ENCODE measurements at places on chromosomes 11 and 22.

- DNase-seq: no peak
These were observed 666 bp downstream of the SLC25A18 start for GRCh38 chr22:17563936-17564391.

- no peak for DNase-seq
These were observed 2.9 kb upstream of the CYP2R1 start for GRCh38 chr11:14894657-14895598.

DNA sequence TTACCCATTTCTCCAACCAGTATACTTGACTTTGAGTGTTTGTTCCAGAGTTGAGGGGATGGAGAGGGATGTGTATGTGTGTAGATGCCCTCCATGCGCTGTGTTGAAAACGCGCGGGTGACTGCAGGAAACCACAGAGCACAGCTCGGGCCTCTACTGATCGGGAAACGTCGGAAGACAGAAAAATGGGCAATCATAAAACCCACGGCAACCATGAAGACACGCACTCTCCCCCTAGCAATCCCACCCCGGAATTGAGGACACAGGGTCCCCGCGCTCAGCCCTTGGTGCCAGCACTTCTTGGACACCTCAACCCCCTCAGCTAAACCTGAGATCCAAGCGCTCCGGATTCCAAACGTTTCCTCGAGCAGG is 251 bp upstream of the UQCC3 start:
- DNase-seq: no peak

GRCh38 chr11:112051768-112052167 is 22.0 kb downstream of the PIH1D2 start:
- no peak for DNase-seq

DNA sequence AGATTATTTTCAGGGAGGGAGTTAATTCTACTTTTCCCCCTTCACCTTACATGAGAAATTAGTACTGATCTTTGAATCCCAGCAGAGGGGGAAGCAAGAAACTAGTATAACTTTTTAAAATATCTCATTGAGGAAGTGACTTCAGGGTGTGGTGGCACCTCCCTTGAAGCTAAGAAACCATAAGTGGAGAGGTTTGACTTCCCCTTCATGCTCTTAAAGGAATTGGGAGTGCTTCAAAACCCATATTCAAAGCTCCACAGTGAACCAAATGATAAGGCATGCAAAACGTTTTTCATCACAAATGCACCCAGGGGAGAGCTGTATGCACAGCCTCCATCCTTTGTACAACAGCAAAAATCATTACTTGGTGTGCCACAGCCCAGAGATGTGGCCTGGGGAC is 540 bp downstream of the MS4A14 start:
- DNase-seq: no peak

DNA sequence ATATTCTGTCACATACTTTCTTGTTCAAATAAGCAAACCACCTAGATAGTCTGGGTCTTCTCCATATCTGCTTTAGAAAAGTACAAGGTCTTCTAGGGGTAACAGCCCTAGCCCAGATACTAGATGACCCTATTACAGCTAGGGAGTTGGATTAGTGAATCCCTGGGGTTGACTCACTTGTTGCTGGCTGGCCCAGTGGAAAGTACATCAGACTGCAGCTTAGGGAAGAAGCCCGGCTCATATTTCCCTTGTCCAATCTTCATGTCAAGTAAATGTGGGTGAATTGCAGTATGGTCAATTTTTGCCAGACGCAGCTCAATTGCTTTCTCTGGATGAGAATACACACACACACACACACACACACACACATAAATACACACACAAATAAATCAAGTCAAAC is 79.1 kb upstream of the SCUBE2 start:
- DNase-seq: no peak

DNA sequence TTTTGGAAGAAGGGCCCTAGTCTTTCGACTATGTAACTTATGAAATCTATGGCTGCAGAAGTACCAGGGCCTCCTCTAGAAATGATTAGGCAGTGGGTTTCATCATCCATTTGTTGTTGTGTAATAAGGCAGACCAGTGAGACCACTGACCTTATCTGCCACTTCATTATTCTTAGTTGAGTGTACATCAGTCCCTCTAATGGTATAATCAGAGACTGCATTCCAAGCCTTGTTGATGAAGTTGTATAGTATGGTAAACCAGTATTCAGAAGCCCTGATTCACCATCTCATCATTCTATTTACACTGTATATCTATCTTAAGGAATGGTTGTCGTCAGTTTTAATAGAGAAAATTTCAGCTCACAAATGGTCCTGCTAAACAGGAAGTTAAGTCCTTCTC is 32.2 kb upstream of the GRIA4 start:
- DNase-seq: no peak

- no peak for DNase-seq
These were observed 64.1 kb downstream of the PPP6R3 start for GRCh38 chr11:68524681-68525080.

DNA sequence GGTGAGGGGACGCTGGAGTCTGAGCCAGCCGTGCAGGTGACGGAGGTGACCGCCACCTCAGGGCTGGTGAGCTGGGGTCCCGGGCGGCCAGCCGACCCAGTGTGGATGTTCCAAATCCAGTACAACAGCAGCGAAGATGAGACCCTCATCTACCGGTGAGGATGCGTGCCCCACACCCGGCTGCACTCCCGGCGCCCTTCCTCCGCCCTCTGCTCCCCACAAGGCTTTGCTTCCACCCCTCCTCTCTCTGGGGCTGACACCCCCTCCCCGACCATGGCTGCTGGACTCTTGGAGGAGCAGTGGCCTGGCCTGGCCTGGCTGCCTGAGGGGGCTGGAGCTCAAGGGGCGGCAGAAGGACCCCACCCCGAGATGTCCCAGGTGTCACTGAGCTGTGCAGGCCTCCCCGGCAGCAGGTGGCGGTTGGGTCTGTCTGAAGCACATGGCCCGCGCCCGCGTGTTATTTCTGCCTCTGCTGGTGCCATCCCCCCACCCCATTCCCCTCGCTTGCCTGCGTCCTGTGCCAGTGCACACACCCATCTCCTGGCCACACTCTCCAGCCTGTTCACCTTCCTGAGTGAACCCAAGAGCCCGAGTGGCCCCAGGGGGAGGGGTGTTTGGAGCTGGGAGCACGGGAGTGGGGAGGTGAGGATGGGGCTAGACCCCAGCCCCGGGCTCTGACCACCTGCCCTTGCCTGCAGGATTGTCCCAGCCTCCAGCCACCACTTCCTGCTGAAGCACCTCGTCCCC is 2.2 kb downstream of the LRFN4 start:
- DNase-seq: no peak

GRCh38 chr11:126317432-126317755 is 13.5 kb downstream of the DCPS start:
- DNase-seq: no peak

DNA sequence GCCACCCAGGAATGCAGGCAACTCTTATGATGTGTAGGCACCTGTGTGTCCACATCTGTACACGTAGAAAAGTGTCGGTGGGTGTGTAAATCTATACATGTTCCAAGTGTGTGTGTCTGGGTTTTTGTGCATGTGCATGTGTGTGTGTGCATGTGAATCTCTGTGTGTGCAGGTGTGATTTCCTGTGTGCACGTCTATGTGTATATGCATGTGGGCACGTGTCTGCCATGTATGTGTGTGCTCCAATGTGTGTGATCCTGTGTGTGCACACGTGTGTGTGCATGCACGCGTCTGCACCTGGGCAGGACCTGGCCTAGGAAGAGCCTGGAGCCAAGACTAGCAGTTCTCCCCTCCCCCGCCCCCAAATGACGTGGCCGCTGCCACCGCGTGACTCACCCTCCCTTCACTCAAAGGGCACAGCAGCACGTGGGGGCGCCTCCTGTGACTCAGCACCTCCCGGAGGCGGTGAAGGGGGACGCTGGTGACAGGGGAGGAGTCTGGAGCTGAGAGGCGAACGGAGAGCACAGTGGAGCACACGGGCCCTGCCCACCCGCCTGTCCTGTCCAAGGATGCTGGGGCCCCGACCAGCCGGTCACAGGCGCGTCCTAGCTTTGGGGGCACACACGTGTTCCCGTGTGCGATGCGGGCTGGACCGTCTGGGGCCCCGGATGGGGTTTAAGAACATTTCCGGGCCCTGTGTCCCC is 10.1 kb downstream of the PIM3 start:
- DNase-seq: peak; percentile 92

GRCh38 chr22:31800065-31800464 is 46.2 kb downstream of the DEPDC5 start:
- no peak for DNase-seq

GRCh38 chr22:37167981-37168647 is 18.4 kb upstream of the IL2RB start:
- no peak for DNase-seq

DNA sequence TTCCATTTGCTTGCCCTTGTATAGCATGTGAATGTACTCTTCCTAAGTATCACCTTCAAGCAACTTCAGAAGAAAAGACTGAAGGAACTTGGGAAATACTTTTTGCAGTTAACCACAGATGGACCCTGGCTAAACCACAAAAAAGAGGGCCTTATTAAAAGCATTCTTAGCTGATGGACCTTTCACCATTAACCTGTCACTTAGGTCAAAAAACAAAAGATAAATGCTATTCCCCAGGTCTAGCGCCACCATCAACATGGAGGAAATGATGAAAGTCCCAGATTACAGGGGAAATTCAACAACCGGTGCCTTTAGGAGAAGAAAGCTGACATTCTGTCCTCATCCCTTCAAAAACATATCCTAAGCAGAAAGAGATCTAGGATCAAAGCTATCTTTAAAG is 29.5 kb downstream of the STK33 start:
- DNase-seq: no peak

DNA sequence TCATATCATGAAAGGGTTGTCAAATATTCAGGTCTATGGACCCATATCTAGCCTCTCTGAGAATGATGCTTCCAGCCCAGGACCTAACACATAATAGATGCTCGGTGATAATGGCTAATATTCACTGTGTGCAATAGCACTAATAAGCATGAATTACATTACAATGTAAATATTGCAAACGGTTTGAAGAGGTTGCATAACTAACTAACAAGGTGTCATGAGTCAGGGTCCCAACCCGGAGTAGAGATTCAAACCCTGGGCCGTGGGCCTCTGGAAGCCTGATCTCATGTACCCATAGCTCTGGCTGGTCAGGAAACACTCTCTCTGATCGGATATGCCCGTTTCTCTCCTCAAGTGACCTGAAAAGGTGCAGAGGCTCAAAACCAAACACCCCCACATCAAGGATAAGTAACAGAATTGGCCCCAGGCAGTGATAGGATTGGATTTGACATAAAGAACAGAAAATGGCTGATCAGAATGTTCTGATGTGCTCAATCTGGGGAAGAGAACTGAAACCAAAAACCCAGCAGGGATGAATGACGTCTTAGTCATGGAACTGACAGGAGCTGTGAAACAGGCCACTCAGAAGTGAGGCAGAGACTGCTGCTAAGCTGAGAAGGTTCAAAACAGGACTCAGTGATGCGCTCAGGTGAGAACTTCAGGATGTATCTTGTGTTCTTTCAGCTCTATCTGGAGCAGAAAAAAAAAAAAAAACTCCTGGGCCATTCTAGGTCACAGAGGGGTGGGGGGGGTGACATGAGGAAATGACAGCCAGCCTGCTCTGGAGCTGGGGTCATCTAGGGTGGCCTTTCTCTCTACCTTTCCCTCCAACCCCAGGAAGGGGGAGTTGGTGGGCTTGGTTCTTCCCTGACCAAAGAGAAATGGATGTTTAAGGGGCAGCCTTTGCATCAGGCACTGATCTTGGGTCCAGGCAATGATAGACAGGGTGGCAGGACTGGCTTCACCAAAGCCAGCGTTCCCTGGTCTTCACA is 6.6 kb upstream of the KCTD17 start:
- DNase-seq: no peak

Measured in HS-27A (cell line).